ENCODE measurements at places on chromosomes 16 and 17.

DNA sequence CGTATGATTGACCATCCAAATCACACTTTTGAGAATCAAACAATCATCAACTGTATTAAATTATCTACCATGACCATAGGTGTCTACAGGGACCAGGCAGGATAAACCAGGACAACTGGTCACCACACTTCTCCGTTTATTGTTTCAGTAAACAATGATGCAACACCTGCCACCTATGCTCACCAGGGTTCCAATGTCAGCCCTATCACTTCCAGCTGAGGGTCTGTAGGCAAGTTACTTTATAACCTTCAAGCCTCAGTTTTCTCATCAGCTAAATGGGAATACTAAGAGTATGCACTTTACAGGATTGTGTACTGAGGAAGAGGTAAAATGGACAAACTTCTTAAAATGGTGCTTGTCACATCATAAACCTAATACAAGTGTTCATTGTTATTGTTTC lies 14.9 kb downstream of the TMEM114 start:
- no peak for DNase-seq

DNA sequence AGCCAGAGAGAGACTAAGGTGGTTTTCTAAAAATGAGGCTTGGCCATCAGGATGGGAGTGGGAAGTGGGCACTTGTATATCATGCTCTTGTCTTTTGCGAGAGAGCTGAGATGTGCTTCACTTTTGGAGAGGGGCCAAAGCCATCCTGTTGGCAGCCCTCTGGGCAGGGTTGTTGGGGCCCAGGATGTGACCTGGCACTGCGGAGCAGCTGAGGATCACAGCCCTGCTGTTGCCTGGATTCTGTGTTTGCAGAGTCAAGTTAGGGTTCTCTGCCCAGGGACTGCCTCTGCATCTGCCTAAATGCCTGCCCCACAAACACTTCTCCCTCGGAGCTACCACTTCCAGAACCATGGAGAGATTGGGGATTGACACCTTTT lies 71.2 kb downstream of the PLD6 start:
- no peak for DNase-seq

GRCh38 chr17:39744836-39745215 lies 7.1 kb downstream of the GRB7 start:
- no peak for DNase-seq

DNA sequence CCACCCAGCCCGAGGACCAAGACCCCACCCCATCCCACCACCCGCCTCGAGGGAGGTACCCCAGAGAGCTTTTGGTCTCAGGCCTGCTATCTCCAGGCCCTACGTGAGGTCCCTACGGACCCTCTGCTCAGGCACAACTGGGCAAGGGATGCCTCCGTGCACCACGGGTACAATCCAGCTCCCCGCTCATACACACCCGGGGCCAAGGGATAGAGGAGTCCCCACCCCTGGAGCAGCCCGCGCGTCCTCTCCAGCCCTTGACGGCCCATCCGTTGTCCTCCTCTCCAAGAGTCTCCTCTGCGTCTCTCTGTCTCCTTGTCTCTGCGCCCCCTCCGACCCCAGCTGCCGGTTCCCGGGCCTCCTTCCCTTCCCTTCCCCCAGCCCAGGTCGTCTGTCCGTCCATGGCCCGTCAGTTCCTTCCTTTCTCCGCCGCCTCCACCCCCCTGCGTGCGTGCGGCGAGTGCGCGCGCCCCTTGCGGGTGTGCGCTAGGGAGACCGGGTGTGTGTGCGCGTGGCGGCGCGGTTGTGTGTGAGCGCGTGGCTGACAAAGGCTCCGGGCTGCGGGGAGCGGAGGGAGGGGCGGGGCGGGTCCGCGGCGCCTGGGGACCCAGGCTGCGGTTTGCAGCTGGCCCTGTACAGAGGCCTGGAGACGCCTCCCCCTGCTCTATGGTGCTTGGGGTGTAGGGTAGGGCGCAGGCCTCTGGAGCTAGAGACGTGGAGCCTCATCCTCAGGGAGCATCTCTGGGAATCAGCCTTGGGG lies 930 bp downstream of the SPNS2 start:
- no peak for DNase-seq

DNA sequence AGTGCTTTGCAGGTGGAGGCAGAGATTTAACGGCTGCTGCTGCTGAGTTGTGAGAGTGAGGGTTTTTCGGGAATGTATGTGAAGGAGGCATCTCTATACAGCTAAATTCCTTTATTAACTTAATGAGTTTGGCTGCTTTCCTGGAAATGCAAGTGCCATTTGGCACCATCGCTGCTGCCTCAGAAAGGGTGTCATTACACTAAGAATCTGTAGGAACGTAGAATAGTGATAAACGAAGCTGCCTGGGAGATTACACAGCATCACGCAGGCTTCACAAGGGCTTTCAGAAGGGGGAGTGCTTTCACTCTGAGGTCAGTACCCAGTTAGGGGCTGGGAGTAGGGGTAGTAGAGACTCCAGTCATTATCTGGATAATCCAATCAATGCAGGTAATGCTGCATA lies 14.1 kb upstream of the NLRP1 start:
- no peak for DNase-seq

GRCh38 chr16:80996688-80997138 lies 10.0 kb downstream of the CMC2 start:
- DNase-seq = no peak

DNA sequence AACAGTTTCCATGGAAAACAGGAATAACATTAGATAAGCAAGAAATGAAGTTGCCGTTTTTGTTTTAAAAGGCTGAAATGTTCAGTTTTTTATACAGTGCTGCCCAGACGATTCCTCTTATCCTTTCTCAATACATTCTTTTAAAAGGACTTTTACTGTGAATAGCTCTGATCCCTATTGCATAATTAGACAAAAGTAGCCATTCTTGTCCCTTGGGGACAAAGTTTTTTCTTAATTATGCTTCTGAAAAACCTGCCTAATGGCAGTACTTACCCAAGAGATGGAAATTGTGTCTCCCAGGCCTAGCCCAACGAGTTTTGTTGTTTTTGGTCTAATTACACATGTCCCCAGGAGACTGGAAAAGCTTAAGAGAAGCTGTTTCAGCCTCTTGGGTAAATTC lies 27.6 kb downstream of the NXPH3 start:
- no peak for DNase-seq

- no peak for DNase-seq
Observed at GRCh38 chr17:75020331-75021110, 8.1 kb downstream of the MRPL58 start.
